ENCODE measurements at places on chromosomes 1 and 21.

DNA sequence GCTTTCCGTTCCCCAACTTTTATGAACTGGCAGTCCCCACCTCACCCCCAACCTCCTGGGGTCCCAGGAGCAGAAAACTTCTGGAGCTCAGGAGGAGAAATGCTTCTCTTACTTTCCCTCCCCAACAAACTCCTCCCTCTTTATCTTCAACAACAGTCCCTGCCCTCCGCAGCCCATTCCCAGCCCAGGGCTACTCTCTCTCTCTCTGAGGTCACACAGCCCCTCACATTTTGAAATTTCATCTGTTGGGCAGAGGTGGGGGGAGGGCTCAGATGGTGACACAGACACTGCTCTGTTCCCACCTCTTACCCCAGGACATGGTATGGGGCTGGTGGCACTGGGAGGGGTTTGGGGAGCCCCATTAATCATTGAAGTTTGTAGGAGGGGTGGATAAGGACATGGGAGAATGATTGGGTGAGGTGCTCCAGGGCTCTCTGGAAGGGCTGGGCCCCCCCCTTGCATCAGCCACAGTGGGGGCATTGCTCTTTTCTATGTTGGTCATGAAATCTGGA lies 6.0 kb downstream of the PIK3CD start:
- DNase-seq: no peak

DNA sequence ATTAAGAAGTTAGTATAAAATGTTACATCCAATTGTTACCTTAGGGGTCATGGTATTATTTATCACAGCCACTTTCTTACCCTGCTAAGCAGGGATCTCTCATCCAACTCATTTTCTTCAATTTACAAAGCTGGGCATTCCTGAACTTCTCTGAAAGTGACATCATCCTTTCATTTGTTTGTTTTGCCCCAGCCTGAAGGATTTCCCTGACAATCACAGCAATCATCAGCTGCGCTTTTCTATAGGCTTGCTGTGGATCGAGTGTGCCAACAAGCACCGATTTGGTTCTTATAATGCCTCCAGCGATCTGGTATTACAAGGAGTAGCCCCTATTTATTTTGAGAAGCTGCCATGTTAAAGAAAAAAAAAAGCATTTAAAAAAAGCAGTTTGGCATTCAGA lies 240.2 kb downstream of the USH2A start:
- DNase-seq: no peak

DNA sequence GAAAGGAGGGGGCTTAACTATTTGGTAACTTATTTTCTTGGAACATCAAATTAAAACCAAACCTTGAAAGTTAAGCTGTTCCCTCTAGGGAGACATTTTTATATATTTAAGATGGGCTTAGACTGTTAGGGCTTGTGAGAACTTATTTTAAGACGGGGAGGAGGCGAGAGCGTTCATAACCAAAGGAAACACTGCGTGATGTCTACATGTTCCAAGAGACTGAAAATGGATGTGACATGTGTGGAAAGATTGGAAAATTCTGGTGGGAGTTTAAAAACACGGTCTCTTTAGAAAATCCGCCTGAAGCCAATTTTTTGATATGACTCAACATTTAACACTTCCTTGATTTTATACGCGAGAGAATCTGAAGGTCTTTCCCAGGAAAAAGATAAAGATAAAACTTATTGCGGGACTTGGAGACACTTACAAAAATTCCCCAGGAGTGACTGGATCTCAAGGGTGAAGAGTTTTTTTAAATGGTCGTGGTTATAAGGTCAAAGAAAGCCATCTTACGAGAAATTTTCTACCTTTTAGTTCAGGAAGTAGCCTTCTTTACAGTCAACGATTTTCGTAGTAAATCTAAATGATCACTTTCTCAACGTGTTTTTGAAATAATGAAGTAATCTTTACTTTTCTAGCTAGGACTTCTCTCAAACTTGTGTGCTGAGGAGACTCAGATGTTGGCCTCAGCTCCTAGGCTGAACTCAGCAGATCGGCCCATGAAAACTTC lies 828 bp downstream of the PNRC2 start:
- no peak for DNase-seq

- no peak for DNase-seq
Measured at GRCh38 chr1:81230983-81231728, 569.6 kb upstream of the ADGRL2 start.

- DNase-seq: peak; percentile 3
Measured at GRCh38 chr1:188782220-188782841, 1695.3 kb downstream of the BRINP3 start.

DNA sequence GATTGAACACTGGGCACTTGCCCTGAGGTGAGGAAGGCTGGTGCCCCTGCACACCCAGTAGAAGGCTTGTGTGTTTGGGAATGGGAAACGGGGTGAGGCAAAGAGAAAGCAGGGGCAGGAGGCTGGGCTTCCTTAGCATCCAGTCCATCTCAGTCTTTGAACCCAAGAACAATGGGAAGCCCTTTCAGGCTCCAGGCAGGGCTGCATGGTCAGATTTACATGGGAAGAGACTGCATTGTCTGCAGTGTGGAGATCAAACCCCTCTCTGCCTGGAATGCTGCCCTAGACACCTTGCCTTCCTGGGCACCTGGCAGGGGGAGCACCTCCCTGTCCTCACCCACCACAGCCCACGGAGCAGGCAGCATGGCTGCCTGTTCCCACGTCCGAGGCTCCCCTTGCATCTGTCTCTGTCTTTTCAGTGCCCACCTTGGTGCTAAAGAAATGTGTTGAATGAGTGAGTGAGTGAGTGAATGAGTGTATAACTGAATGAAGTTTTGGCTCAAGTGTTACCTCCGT lies 268.5 kb downstream of the GRIK3 start:
- DNase-seq: no peak

DNA sequence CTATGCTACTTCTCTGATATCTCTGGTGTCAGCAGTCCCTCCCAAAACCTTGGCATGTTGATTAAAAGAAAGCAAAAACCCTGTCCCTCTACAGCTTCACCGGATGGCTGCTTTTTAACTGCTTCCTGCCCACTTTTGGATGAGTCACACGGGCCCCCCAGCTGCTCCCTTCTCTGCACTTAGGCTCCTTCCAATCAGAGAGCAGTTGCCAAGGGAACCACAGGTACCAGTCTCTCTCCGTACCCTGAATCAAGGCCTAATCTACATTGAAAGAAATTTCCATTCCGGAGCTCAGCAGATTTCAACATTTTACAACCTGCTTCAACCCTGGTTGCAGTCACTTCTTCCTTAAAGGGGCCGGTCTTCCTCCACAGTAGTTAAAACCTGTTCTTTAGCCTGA lies 70.6 kb upstream of the GJB5 start:
- DNase-seq: no peak

DNA sequence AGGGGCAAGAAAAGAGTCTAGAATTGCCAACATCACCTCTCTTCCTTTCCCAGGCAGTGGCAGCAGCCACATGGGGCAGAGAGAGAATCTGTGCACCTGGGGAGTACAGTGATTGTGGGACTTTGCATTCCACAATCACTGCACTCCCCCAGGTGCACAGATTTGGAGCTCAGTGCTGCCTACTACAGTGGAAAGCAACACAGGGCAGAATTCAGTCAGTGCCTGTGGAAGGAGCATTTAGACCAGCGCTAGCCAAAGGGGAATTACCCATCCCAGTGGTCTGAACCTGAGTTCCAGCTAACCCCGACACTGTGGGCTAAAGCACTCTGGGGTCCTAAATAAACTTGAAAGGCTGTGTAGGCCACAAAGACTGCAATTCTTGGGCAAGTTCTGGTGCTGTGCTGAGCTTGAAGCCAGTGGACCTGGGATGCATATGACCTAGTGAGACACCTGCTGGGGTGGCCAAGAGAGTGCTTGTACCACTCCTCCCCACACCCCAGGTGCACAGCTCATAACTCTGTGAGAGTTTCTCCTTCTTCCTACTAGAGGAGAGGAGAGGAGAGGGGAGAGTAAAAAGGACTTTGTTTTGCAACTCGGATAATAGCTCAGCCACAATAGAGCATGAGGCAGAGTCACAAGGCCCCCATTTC lies 50.3 kb downstream of the NUP210L start:
- no peak for DNase-seq

DNA sequence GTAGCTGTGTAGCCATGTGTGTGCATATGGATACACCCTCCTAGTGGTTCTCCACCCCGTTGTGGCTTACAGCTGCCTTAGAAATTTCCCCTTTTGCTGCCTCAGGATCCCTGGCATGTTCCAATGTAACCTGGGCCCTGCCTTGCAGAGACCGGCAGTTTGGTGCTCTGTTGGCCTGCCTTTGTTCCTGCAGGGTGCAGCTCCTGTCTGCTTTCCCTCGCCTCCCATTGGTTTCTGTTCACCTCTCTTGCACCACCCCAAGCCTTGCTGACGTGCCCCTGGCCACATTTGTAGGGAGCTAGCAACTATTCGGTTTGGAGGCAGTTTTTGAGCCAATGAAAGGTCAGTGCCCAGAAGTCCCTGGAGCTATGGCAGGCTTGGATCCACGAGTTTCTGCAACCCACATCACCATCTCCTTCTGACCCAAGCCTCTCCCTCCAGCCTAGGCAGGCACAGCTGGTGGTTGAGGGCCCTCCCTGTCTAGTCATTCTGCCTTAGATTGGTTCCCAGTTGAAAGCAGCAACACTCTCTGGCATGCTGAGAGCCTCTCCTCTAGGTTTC lies 54.9 kb downstream of the MAB21L3 start:
- DNase-seq: no peak

- DNase-seq: no peak
Measured at GRCh38 chr1:70005386-70006034, 199.9 kb downstream of the LRRC40 start.

GRCh38 chr1:94061513-94062443 lies 59.2 kb downstream of the ABCA4 start:
- no peak for DNase-seq

- DNase-seq: no peak
Measured at GRCh38 chr1:45545553-45546310, 4.9 kb upstream of the AKR1A1 start.

DNA sequence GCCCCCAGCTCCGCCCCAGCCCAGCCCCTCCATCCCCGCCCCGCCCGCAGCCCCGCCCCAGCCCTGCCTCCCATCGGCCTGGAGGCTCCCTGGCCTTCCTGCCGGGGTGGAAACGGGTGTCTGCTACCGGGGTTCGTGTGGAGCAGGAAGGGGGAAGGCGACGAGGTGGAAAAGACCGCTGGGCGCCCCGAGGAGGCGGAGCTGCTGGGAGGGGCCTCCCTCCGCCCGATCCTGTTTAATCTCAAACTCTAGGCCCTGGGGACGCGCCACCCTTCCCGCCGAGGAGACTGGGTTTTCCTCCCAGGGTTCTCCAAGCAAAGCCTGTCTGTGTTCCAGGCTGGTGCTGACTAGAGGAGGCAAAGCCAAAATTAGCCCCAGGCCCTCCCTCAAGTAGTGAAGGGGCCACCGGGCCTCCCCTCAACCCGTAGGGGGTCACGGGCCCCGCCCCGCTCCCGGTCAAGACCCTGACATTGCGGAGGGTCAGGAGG lies 16.2 kb upstream of the TTLL10 start:
- DNase-seq: peak; percentile 32

DNA sequence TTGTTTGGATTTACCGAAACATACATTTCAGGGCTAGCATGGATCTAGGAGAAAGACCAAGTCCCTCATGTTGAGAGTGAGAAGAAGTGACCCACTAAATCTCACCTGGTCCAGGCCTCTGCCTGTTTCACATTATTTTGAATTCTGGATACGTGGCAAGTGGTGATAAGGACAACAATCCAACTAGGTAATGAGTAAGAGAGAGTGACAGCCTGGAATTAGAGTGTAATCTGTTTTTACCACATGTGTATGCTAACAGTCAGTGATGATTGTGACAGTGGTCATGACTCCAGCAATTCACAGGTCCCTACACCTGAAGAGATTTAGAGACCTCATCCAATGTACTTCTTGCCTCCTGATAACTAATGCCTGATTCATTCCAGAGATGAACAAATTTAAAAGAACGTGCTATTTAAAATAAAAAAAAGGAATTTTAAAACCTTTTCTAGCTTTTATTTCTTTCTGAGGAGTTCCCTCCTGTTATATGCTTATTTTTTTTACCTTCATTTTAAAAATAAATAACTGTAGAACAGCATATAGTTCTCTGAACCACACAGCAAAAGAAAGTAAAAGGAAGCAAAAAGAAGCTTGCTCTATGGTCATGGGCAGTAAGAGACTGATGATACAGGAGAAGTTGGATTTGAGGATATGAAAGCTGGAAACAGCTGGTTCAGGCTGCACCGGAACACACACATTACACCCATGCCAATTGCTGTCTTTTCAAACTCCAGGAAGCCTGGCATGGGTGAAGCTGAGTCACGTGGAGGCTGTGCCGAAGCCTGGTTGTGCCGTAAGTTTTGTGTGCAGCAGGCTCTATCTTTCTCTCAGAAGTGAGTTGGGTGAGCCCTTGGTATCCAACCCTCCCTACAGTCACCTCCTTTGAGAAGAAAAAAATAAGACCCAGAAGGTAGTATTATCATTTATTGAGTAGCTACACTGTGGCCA lies 14.7 kb downstream of the C1orf116 start:
- no peak for DNase-seq

GRCh38 chr1:237953238-237953637 lies 62.5 kb upstream of the ZP4 start:
- no peak for DNase-seq

DNA sequence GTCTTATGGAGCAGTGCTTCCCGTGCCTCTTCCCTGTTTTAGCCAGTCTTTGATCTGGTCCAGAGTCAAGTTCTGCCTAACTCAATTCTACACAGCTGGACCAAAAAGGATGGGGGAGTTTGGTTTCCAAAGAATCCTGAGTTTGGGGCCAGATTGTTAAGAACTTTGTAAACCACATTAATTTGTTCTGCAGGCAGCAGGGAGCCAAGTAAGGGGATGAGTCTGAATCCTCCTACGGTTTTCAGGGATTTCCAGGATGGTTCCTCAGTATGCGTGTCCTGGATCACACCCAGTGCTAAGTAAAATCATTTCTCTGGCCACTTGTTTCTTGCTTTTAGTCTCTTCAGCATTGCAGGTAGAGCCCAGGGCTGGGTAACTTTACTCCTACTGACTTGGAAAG lies 26.1 kb upstream of the GJA5 start:
- no peak for DNase-seq

DNA sequence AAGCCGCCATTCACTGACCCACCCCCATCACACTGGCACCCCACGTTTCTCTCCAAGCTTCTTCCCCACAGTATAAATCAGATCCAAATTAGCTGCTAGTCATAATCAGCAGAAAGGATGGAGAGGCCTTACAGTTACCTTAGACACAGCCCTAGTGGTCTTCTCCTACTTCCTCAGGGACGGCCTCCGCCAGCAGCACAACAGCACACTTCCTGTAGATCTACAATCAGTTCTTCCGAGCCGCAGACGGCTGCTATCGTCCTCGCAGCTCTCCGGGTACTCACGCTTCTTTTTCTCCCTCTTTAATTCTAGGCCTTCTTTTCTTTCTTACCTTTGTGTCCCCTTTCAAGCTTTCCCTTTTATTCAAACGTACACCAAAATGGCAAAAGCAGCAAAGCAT lies 313.5 kb downstream of the SMYD3 start:
- DNase-seq: no peak

GRCh38 chr1:246147524-246148461 lies 359.3 kb downstream of the SMYD3 start:
- no peak for DNase-seq

All from NK-92 treated with Interleukin-12 subunit alpha and Interleukin-12 subunit beta, amount 100 ng/mL, for 24 hours (cell line).